ENCODE measurements at places on chromosomes 2 and 18. TPM values are rescaled to one million over a fixed set of nuclear protein-coding genes. Genes with fewer than 3 reads are reported as not detected.

The RAB6C gene
- not detected for total RNA-seq

The C2orf78 gene
- 0.03 TPM for total RNA-seq

The CREG2 gene
- total RNA-seq = not detected

The GALR1 gene
- total RNA-seq = not detected

The RAB6D gene
- total RNA-seq = not detected

The TDRD15 gene
- total RNA-seq = not detected

The AOX1 gene
- 19.5 TPM for total RNA-seq

The MAPRE2 gene
- 30.1 TPM for total RNA-seq

The CRYBA2 gene
- not detected for total RNA-seq

The SLC4A3 gene
- total RNA-seq = 4.0 TPM

The CCDC121 gene
- 2.9 TPM for total RNA-seq

The AKAIN1 gene
- total RNA-seq = not detected

The DSC3 gene
- 20.0 TPM for total RNA-seq

The GALNT14 gene
- 0.21 TPM for total RNA-seq

The CFAP221 gene
- total RNA-seq = not detected

The LGALSL gene
- 3.9 TPM for total RNA-seq
